Glutamatergic neuron (in vitro differentiated cells): ENCODE measurements at places on chromosomes 13 and 19.

- DNase-seq: no peak
Measured at GRCh38 chr19:30309905-30310601, 62.1 kb upstream of the ZNF536 start.

DNA sequence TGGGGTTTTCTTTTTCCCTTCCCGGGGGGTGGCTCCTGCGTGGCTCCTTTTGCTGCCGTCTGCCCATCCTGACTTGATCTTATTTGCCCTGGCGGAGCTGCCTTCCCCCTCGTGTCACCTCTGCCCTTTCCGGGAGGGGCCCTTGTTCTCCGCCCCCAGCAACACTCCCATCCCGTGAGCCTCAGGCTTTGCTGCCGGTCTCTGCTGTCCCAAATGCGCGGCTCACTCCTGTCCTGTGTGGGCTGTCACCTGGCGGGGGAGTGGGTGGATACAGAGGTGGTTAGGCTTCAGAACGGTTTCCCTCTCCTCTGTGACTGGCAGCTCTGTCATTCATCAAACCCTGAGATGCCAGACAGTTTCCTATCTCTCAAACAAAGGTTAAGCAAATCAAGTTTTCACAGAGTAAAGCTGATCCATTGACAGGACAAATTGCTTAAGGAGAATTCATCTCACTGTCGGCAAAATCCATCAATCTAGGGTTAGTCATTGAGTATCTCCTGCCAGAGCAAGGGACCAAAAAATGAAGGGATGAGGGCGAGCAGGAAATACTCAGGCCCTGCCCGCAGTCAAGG is 84.0 kb downstream of the ANKRD10 start:
- DNase-seq: no peak

- DNase-seq: no peak
Measured at GRCh38 chr19:1063030-1063908, 3.7 kb upstream of the ARHGAP45 start.

- no peak for DNase-seq
Measured at GRCh38 chr19:35449359-35450043, 1.4 kb downstream of the FFAR2 start.

- DNase-seq: no peak
Measured at GRCh38 chr13:80499536-80500290, 158.8 kb upstream of the SPRY2 start.

DNA sequence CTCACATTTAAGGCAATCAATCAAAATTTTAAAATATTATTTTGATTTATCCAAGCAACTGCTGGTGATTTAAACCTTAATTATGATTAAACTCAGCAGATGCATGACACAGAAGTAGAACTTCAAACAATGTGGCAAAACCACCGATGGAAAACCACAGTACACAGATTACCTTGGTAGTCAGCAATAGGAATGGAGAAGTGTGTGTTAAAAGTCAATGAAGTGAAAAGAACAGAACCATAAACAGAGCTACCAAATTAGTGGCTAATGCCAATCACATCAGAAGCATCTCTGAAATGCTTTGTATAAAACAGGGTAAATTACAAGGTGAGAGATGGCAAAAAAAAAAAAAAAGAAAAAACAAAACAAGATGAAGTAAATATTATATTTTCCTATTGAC is 31.2 kb downstream of the KATNAL1 start:
- no peak for DNase-seq

- peak; percentile 58 for DNase-seq
Measured at GRCh38 chr19:897442-898039, 4.3 kb downstream of the RNU6-9 start.

DNA sequence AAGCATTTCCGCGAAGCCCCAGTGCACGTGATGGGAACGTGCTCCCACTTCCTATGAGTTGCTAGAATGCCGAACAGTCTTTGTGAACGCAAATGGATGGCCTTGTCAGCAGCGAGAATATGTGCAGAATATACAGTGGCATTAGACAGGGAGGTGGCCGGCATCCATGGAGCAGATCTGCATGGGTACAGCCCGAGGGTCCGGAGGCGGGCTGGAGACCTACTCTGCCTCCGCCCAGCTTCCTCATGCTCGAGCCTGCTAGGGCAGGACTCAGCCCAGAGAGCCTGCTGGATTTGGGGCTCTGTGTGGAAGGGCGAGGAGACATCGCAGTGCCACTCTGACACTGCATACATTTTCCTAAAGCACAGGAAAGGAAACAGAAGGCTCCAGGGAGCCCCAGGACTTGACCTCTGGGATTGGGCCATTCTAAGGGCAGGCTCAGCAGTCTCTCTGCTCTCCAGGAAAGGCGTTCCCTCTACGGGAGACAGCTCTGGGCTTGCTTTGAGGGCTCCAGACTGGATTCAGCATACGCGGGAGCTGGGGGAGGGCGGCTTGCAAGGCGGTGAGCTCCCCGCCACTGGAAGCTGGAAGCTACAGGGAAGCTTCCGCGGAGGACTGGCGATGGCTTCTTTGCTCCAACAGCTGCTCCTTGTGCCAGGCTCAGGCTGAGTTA is 55.9 kb upstream of the UQCRFS1 start:
- no peak for DNase-seq

DNA sequence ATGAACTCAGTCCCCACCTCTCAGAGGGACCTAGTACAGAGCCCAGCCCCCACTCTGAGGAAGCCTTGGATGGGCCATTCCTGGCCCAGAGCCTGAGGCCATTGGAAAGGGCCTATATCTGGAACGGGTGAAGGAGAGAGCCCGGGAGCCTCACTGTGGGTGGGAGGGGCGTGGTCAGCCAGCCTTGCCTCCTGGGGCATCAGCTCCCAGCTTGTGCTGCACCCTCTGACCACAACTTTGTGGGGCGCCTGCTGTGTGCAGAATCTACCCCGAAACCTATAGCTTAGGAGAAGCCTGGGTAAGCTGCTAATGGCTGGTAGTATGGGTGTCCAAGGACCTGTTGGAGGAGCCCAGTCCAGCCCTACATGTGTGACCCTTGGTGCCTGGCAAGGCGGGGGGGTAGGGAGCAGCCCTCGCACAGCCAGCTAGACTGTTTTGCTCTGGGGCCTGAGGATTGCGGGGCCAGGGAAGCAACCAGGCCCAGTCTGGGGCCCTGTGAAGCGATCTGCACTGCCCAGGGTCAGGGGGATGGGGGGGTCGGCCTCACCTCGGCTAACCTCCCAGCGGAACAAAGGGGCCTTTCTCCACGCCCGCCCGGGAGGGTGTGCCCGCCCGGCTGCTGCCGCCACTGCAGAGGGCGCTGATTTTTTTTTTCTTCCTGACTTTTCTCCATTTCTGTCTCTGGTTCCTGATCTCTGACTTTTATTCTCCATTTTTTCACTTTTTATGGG is 42.3 kb downstream of the LYL1 start:
- DNase-seq: no peak

- DNase-seq: peak; percentile 92
Measured at GRCh38 chr19:2273356-2274184, 8.4 kb downstream of the PEAK3 start.

DNA sequence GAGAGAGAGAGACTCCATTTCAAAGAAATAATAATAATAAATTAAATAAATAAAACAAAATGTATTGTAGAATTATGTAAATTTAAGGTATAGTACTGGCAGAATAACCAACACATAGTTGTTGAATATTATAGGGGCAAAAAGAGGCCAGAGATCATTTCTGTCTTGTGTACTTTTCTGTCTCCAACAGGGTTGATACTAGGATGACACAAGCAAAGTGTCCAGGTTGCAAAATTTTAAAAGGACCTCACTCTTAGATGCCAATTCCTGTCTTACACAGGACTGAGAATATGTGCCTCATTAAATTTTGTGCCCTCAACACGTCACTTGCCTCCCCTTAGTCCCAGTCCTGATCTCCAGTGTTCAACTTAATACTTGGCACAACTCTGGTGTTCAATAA is 2.2 kb upstream of the AP2S1 start:
- DNase-seq: no peak

DNA sequence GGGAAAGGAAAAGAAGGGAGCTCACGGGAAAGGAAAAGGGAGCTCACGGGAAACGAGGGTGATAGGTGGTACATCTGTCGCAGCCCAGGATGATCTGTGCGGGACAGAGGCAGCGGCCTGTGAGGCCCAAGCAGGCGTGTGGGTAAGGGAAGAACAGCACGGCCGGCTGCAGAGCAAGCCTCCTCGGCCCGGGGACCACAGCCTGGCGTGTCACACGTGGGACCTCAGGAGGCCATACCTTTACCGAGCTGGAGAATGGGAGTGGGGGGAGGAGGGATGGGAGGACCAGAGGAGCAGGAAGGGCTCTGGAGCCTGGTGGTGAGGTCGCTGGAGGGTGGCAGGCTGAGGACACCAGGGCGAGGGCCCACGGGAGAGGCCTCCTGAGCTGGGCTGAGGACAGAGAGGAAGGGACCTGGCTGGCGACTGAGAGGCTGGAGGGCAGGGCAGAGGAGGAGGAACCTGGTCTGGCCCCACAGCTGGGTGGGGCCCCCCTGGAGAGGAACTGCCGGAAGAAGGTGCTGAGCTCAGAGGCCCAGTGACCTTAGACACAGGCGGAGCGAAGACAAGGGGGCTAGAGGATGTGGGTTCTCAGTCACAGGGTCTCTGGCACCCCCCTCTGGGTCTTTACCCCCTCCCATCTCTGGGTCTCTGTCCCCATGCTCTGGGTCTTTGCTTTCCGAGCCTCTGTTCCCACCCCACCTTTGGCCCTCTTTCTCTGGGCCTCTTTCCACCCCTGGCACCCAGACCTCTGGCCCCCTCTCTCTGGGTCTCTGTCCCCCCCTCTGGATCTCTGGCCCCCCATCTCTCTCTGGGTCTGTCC is 2.9 kb upstream of the FTL start:
- peak; percentile 39 for DNase-seq

DNA sequence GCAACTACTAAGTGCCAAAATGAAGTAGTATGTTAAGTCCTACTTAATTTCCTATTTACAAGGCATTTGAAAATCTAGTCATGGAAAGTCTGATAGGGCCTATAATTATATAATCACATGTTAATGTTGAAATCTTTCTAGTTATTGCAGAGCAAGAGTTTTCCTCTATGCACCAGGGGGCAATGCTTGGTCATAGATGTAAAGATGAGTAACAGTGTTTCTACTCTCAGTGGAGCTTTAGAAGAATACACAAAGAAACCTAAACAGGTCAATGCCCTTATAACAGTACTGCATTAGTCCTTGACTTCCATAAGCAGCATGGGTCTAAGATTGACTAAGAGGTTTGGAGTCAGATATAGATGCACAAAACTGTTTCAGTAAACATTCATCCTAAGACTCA is 218.7 kb downstream of the KCTD12 start:
- DNase-seq: no peak

DNA sequence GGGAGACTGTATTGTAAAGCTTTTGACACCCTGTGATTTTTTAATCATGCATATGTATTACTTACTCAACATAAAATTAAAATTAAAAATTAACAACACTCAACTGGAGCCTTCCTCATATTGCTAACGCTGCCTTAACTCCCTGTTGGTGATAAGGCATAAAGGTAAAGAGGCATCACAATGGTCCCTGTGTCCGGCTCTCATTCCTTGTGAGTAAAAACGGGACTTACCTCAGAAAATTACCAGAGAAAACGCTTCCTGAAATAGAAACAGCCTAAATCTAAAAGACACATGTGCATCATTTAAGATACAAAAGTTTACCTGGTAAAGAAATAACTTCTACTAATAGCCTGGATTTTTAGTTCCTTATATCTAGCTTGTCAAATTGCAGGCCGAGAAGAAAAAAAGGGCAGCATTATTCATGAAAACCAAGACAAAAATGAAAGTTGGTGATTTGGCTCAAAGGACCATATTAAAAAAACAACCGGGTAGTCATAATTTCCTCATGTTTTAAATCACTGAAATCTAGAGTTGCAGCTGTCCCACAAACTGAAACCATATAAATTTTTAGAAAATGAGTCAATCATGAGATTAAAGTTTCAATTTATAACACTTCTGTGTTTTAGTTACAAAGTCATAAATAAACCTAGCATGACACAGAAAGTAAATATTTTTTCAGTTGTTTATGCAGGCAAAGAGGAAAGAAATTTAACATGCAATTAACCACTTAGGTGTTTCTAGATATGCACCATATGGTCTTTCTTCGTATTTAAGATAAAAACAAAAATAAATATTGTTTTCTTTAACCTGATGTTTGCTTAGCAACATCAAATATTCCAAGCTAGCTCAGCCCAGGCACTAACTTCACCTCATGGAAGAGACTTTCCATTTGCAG is 94.7 kb downstream of the MIPEP start:
- DNase-seq: no peak

DNA sequence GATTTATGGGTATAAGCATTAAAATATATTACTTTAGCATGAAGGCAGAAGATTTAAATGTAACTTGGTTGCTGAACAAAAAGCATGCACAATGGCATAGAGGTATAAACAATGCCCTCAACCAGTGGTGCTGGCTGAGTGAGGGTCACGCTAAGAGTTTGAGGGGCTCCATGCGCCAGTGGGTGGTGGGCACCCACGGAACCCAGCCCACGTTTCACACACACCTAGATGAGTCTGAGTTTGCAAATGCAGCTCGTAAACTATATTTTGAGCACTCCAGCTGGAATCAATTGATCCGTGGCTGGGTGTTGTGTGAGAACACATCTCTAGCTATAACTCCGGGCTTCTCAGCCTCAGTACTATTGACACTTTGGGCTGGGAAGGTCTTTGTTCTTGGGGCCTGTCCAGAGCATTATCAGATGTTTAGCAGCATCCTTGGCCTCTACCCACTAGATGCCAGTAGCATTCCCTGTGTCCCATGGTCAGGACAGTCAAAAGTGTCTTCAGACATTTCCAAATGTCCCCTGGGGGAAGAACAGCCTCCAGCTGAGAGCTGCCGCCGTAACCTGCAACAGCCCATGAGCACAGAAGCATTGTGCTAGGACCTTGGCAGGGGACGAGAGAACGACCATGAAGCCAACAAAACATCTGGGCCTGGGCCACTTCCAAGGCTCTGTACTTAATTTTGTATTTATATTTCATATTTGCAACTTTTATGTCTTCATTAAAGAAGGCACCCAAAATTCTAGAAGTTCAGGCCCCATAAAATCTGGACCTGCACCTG is 108.1 kb upstream of the SOX1 start:
- no peak for DNase-seq
